ENCODE measurements at places on chromosomes 1 and 21.

GRCh38 chr1:154750681-154751665 is 119.1 kb downstream of the KCNN3 start:
- no peak for DNase-seq

GRCh38 chr1:165876121-165876520 is 48.7 kb downstream of the UCK2 start:
- DNase-seq, result no peak

DNA sequence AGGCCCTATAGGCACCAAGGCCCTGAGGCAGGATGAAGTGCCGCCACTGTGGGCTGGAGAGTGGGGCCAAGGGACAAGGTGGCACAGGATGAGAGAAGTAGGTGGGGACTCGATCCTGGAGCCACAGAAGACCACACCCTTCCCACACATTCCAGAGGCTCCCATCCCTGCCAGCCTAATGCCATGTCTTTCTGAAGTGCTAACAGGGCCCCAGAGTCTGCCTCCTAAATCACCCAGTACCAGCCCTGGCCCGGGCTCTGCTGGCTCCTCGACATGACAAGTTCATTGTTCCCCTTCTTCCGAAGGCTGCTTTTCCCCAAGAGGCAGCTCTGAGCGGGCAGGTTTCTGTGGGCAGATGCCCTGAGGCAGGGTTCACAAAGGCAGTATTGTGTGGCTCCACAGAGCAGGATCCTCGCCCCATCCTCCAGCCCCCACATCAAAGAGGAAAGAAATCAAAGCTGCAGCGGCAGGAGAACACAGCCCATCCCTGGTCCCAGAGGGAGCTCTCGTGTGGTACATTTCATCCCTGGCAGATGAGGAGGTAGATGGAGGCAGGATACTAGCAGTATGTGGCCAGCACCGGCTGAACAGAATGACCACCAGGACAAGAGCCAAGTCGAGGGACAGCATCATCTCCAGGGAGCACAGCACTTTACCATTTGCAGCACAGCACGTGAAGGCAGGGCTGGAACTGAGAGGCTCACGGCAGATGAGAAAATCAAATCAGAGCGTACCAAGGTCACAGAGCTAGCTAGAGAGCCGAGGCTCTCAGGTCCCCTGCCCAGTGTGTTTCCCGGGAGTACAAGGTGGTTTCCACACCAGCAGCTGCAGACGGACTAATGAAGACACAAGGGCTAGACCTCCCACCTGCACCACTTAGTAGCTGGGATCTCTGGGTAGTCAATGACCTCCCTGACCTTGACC is 64.8 kb downstream of the SYF2 start:
- no peak for DNase-seq

DNA sequence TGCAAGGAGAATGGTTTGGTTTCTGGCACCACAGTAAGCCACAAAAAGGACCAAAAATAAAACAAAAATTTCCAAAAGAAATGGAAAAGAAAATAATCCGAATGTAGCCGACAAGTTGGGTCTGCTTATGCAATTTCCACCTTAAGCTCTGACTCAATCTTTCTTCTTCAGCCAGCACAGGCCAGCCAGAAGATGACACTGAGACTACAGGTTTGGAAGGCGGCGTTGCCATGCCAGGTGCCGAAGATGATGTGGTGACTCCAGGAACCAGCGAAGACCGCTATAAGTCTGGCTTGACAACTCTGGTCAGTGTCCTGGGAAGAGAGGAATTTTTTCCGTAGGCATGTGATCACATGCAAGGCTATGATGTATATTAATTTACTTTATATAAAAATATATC is 23.4 kb downstream of the PDPN start:
- no peak for DNase-seq

- no peak for DNase-seq
These were observed 18.1 kb upstream of the EPS8L3 start for GRCh38 chr1:109781806-109782205.

DNA sequence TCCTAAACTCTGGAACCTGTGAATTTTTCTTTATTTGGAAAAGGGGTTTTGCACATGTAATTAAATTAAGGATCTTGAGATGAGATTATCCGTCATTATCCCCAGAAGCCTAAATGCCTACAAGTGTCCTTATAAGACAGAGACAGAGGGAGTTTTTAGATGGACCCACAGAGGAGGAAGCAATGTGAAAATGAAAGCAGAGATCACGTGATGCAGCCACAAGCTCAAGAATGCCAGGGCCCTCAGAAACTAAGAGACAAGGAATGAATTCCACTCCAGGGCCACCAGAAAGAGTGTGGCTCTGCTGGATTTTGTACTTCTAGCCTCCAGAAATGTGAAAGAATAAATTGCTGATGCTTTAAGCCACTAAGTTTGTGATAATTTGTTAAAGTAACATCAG is 183.6 kb upstream of the UBE2U start:
- DNase-seq, result peak; percentile 88

- DNase-seq, result peak; percentile 36
These were observed 55.6 kb upstream of the FMOD start for GRCh38 chr1:203406446-203407045.

- DNase-seq, result no peak
These were observed 334.2 kb upstream of the CAMK1G start for GRCh38 chr1:209249280-209249670.

GRCh38 chr1:232925421-232926220 is 24.8 kb upstream of the NTPCR start:
- DNase-seq, result no peak

- peak; percentile 93 for DNase-seq
These were observed 59.1 kb downstream of the CAMK2N1 start for GRCh38 chr1:20426923-20427322.

DNA sequence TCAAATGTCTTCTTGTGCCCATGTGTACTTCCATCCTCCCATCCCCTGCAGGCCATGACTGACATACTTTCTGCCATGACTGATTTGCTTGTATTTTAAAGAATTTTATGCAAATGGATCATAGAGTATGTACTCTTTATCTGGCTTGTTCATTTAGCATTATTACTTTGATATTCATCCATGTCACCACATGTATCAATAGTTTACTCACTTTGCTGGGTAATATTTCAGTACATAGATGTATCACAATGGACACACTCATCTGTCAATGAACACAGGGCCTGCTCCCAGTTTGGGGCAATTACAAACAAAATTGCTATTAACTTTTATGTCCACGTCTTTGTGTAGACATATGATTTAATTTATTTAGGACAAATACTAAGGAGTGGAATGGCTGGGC is 259.1 kb downstream of the SDCCAG8 start:
- no peak for DNase-seq

DNA sequence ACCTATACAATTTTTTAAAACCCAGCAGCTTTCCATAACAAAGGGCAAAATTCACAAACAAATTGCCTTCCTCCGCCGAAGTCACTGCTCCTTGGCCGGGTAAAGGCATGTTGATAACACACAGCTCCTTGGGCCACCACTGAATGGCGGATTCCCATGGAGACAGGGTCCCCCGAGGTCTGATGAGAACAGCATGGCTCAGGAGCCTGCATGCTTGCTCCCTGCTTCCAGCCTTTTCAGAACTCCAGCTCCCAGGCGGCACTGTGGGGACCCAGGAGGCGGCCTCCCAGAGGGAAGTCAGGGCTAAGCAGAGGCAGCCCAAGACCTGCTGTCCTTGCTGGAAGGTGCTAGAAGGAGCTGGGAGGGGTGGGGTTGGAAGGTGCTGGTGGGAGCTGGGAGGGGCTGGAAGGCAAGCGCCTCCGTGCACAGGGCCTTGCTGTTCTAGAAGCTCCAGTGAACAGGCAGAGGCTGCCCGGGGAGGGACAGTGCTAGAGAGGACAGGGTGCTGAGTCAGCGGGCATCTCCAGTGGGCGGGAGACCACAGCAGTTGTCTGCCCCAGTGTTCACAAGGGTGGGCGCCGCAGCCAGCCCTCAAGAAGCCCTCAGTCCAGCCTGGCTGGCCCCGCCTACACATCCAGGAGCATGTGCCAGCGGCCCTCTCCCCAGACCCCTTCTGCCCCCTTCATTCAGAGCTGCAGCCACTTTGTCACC is 35.1 kb downstream of the PRDM16 start:
- DNase-seq, result no peak

DNA sequence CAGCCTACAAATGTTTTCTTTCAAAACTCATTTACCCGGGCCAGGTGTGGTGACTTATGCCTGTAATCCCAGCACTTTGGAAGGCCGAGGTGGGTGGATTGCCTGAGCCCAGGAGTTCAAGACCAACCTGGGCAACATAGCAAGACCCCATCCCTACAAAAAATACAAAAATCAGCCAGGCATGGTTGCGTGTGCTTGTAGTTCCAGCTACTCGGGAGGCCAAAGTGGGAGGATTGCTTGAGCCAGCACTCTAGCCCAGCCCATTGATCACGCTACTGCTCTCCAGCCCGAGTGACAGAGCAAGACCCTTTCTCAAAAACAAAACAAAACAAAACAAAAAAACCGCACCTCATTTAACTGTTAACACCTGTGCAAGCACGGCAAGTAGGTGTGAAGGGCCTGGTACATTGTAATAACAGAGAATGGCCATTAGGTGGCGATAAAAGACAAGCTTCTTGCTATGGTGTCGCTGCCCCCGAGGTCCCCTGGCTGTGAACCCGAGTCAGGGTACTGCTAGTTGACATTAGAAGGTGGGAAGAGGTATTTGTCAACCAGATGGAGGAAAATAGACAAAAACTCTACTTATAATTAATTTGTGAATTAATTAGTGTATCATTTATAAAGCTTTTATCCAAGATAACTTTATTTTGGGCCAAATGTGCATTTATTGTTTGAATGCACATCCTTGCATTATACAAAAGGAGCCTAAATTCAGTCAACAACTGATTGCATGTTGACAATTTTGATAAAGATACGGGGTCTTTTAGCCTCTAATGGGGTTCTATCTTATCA is 66.5 kb downstream of the SH3BGR start:
- DNase-seq, result peak; percentile 52

DNA sequence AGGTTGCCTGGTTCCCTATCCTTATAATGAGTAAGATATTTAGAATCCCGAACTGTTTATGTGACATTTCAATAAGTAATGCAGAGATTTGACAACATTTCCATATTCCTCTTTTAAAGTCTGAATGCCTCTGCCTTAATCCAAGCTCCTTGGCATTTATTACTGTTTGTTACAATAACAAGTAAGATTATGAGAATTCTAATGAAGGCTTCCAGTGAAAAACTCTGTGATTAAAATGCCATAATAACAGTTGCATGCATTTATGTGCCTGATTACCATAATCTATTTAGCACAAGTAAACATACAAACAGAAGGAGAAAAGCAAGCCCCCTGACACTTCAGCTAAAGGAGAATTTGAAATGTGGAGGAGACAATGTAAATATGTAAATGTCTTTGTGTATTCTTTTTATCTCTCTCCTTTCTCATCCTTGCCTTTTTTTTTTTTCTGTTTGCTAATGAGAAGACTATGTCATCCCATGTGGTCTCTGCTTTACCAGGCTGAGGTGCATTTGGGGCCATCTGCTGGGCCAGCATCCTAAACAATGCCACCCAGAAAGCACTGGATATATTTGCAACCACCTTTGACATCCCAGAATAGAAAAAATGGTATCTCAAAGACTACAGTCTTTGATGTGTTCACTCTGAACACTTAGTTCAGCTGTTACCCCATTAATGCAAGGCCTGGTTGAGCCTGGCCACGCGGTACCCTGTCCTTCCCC is 17.2 kb upstream of the OLIG2 start:
- DNase-seq, result no peak

DNA sequence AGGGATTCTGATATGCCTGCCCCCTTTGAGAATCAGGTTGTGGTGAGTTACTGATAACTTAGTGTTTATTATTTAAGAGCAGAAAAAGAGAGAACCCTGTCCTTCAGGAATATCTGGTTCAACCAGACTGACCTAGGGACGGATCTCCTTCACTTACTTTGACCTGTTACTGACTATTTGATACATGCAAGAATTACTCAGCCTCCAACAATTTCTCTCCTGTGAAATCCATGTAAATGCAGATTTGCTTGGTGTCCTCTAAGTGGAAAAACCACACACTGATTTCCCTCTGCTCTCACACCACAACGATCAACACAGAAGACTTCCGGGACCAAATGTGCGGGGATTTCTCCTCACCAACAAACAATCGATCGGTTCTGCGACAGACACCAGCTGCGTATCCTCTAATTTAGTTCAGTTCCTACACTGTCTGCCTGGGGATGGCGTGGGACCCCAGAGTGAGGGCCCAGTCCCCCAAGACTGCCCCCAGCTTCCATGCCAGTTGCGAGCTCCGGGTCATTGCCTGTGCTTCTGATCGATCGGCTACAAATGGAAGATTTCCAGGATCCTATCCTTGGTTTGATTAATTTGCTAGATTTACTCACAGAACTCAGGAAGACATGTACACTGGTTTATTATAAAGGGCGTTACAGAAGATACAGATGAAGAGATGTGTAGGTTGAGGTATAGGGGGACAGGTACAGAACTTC is 51.7 kb downstream of the BACE2 start:
- DNase-seq, result no peak

DNA sequence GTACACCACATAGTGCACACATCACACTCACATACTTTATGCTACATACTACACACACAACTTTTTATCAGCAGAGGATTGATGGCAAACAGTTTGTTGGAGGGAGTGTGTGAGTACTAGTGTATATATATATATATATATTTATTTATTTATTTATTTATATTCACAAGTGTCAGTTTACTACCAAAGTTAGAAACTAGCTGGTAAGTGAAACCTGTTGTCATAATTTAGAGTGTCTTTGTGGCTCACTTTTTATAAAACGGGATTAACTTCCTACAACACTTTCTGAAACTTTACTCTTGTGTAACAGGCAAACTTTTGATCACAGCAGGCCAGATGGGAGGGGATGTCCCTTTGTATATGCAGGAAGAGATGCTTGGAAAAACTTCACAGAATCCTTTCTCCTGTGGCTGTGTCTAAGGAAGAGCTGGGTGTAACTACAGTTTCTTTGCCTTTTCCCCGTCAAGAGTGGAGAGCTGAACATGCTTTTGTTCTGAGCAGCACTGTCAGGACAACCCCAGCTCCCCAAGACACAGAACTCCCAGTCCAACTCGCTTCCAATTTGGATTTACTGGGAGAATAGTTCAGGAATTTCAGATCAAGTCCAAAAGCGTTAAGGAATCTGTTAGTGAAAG is 1.9 kb upstream of the SAMD13 start:
- no peak for DNase-seq

- DNase-seq, result peak; percentile 18
These were observed 736 bp upstream of the BARHL2 start for GRCh38 chr1:90717665-90718410.

DNA sequence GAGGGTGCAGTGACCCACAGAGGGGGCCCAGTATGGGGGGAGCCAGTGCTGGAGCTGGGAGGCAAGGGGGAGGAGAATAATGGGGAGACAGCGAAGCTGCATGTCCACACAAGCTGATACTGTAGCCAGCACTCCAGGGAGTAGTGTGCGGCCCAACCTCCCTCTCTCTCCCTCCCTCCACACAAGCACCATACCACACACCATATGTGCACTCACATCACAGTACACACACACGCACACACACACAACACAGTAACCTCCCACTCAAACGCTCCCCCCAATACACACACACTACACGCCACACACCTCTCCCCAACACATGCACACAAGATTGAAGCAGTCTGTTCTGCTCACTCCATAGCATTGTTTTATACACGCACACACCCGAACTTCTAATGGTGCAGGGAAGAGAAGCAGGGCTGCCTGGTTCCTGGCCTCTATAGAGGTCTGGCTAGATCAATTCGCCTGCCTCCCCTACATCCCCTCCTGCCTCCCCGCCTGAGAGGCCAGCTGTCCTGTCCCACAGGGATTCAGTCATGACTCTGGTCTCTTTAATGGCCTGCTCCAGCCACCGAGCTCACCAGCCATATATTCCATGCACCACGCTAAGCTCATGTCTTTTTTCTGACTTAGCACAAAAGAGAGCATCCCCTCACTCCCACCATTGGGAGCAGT is 3.8 kb downstream of the NCDN start:
- no peak for DNase-seq

- no peak for DNase-seq
These were observed 15.1 kb downstream of the FALEC start for GRCh38 chr1:150530491-150531159.

GRCh38 chr1:29893046-29893723 is 656.9 kb downstream of the PTPRU start:
- no peak for DNase-seq
